Osteoblast (primary cell): ENCODE measurements at places on chromosomes 12 and 14. TPM values are rescaled to one million over a fixed set of nuclear protein-coding genes. Genes with fewer than 3 reads are reported as not detected.

Gene PLEKHD1
- total RNA-seq, result under 0.01 TPM in 2 replicates

Gene KLRC2
- total RNA-seq, result 0.36 and 0.88 TPM in 2 replicates

Gene ABCC9
- total RNA-seq, result 14.5 and 28.3 TPM in 2 replicates

Gene PTPRB
- total RNA-seq, result 0.29 and 1.1 TPM in 2 replicates

Gene AJUBA
- total RNA-seq, result 63.9 and 74.9 TPM in 2 replicates

Gene RAPGEF3
- 3.5 and 4.3 TPM in 2 replicates for total RNA-seq

Gene PELI2
- 14.1 and 20.3 TPM in 2 replicates for total RNA-seq

Gene SRGAP1
- total RNA-seq, result 24.8 and 26.1 TPM in 2 replicates

Gene ALG10B
- 2.9 and 5.3 TPM in 2 replicates for total RNA-seq

Gene CLEC9A
- total RNA-seq, result not detected in 2 replicates

Gene LRP10
- 147 and 164 TPM in 2 replicates for total RNA-seq

Gene IGF1
- 0.72 and 0.88 TPM in 2 replicates for total RNA-seq

Gene ADAM21
- total RNA-seq, result under 0.01 TPM in 1 of 2 replicates, not detected in the other

Gene DDX24
- total RNA-seq, result 112 and 134 TPM in 2 replicates

Gene CIROP
- total RNA-seq, result under 0.01 TPM in 1 of 2 replicates, not detected in the other

Gene TAS2R9
- not detected in 2 replicates for total RNA-seq

Gene SPTB
- total RNA-seq, result under 0.01 TPM in 1 of 2 replicates, not detected in the other

Gene IL31
- not detected in 2 replicates for total RNA-seq

Gene GDF3
- not detected in 2 replicates for total RNA-seq

Gene PTPRO
- under 0.01 and 0.29 TPM in 2 replicates for total RNA-seq

Gene IFNG
- not detected in 2 replicates for total RNA-seq

Gene SLC24A4
- total RNA-seq, result under 0.01 TPM in 1 of 2 replicates, not detected in the other

Gene CNTN1
- 0.29 and 0.36 TPM in 2 replicates for total RNA-seq

Gene MIPOL1
- total RNA-seq, result 9.0 and 9.7 TPM in 2 replicates

Gene KRT79
- not detected in 2 replicates for total RNA-seq

Gene VDR
- total RNA-seq, result 30.4 and 32.2 TPM in 2 replicates

Gene TAS2R43
- 5.0 TPM in 1 of 2 replicates, not detected in the other for total RNA-seq

Gene GLT8D2
- total RNA-seq, result 52.5 and 62.2 TPM in 2 replicates

Gene PLA2G1B
- not detected in 2 replicates for total RNA-seq
